Stimulated activated CD8-positive, alpha-beta memory T cell treated with anti-CD3 and anti-CD28 coated beads, Interleukin-4, amount 100 ng/mL, for 24 hours (primary cell): ENCODE measurements at places on chromosomes 1 and 21.

GRCh38 chr1:93673163-93673829, 8.3 kb downstream of the BCAR3 start:
- DNase-seq, result no peak

DNA sequence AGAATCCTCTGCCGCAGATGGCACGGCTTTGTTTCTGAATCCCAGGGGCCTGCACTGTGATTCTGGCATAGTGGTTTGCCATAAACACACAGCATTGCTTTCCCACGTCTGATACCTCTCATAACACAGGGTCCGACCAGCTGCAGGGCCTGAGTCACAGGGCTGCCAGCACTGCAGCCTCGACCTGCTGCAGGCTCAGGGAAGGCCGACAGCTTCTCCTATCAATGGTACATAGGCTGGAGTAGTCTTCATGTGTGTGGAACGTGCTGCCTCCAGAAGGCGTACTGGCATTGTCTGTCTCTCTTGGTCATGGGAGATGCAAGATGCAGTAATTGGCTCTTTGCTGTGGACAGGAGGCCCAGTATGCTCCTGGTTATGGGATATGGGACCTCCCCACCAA, 53.5 kb upstream of the PDE9A start:
- DNase-seq, result no peak

- DNase-seq, result no peak
Observed at GRCh38 chr1:91754816-91755580, 131.0 kb downstream of the TGFBR3 start.

DNA sequence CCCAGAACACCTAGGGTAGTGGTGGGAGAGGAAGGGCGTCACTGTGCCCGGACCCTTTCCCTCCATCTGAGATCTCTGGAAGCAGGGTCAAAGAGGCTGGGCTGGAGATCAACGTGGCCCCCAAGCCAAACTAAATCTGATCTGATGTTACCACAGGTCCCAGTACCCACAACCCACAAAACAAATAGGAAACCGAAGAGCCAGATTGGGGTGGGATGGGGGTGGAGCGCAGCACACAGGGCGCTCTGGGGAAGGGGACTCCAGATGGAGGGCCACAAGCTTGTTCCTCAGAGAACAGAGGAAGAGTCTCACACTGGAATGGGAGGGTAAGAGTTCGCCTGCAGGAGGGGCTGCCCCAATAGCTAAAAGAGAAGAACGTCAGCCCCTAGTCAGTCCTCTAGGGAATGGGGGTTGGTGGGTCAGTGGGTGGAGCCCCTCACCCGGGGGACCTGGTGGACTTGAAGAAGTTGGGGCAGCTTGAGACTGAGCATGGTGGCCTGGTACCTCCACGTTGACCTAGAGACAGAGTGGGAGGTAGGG, 1.5 kb downstream of the PAQR6 start:
- no peak for DNase-seq

DNA sequence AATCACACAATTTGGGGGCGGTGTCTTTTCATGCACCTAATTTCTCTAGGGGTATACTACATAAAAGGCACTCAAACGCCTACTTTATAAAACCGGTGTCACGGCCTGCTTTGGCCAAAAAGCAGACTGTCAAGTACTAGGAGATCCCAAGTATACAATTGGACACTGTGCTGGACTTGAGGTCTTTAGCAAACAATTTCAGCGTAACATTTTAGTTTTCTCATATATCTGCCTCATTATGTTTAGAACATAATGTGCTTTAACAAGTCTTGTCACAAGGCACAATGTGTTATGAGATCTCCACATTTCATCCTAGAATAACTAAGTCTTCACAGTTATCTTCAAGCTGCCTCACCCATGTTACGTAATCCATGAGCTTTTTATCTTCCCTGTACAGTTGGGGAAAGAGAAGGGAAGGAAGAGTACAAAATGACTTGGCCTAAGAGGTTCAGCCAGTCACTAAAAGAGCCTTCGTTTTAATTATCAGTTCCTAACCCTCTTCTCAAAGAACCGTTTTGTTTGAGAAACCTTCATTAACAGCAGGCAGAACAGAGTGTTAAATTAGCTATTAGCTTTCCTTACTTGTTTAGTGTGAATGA, 1.7 kb downstream of the SSX2IP start:
- DNase-seq, result no peak

DNA sequence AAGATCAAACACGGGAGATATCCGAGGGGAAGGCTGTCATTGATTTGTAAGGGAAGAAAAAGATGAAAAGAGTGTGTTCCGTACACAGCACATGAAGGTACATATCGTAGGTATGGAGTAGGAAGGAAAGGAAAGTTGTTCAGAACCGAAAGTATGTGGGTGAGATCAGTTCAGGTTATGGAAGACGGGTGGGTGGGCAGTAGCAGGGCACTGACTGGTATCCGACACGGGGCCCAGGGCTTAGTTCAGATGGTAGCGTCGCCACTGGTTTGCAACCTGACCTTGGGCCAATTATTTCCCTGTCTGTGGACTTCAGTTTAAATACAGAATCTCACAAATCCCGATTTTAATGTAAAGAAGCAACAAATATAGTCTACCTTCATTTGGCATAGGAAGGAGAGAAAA, 27.8 kb upstream of the A3GALT2 start:
- DNase-seq, result no peak

GRCh38 chr21:34320011-34320410, 43.8 kb upstream of the KCNE2 start:
- DNase-seq, result no peak

- no peak for DNase-seq
Observed at GRCh38 chr1:29122682-29123052, 1.0 kb downstream of the TMEM200B start.

- DNase-seq, result no peak
Observed at GRCh38 chr21:39645331-39645730, 32.6 kb downstream of the B3GALT5 start.

DNA sequence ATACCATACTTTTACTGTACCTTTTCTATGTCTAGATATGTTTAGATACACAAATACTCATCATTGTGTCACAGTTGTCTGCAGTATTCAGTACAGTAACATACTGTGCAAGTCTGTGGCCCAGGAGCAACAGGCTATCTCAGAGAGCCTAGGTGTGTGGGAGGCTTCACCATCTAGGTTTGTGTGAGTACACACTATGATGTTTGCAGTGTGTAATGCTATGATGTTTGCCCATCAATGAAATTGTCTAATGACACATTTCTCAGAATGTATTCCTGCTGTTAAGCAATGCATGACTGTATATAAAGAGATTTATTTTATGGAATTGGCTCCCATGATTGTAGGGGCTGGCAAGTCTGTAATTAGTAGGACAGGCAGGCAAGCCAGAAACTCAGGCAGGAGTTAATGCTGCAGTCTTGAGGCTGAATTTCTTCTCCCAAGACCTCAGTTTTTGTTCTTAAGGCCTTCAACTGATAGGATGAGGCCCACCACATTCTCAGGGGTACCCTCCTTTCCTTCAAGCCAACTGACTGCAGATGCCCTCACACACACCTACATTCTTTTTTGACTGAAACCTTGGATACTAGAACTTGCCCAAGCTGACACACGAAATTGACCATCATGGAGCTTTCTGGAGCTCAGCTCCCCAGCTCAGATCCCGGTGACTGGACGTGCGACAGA, 7.7 kb upstream of the AGTRAP start:
- DNase-seq, result no peak

DNA sequence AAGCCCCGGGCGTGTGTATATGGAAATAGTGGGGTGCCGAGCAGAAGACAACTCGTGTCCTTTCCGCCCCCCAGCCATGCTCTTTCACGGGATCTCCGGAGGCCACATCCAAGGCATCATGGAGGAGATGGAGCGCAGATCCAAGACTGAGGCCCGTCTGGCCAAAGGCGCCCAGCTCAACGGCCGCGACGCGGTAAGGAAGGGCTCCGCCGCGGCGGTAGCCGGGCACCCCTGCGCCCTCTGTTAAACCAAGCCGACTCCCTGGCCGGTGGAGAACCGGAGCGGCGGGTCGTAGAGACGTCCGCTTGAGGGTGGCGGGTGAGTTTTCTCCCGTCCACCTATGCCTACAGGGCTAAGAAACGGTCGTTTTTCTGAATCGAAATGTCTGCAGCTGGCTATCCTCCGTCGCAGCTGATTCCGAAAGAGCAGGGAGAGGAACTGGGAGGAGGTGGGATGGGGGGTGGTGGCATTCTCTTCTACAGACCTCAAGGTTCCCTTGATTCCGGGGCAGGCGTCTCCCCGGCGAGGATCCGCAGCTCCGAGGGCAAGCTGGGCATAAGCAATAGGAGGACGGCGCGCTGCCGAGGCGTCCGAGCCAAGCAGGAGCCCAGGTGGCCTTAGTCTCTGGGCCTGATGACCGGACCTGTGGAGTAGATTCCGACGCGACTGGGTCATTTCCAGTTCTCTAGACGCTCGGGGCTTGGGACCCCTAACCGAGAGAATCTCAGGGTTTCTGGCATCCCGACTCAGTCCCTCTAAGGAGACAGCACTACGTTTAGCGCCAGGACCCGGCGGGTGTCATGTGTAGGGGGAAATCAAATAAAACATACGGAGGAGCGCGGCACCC, 856 bp downstream of the LHX9 start:
- no peak for DNase-seq

DNA sequence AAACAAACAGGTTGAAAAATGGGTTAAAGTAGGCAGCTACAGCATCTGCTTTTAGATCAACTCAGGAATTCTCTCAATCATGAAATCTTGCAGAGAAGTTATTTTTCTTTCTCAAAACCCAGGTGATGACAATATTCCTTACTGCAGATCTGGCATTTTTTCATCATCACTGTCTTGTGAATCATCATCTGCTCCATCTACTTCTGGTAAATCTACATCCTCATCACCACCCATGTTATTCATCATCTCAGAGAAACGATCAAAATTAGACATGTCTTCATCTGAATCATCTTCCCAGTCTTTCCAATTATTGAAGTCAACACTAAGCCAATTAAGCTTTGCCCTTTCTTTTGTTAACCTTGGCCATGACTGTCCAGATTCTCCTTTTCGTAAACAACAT, 21.8 kb downstream of the GBP2 start:
- no peak for DNase-seq

- DNase-seq, result no peak
Observed at GRCh38 chr1:119108988-119109387, 31.5 kb downstream of the WARS2 start.

DNA sequence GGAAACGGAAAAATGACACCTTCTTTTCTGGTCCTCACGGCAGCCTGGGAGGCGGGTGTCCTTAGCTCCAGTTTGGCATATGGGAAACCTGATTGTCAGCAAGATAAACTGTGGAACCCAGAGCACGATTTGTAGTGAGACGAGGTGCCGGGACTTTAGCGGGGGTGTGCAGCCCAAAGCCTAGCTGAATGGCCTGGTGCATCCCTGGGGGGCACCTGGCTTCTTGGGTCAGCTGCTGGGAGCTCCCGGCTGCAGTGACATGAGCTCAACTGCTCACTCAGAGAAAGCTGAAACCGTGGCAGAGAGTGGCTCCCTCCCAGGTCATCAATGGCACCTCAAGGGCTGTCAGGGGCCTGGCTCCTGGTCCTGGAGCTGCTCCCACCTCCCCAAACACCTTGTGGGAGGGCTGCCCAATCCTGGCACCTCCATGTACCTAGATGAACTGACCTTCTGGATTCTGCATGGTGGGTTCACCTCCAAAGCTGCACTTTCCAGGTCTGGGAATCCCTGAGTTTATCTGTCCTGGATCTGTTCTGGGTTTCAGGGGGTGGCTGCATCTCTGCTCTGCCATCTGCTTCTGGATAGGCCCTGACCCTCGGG, 260.5 kb downstream of the MATN1 start:
- no peak for DNase-seq

DNA sequence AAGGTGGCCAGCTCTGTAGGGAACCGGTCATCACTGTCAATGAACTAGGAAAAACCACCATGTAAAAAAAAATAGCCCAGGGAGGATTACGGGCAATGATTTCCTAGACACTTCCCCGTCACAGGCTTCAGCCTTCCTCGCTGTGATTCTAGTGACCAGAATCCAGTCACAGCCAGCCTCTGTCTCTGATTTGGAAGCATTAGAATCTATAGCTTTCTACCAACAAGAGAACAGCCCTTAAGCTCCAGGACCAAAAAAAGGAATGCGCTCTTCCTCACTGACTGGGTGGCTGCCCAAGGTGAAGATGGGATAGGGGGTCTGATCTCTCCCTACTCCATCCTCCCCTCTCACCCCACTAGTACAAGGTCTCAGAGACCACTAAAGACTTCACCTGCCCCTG, 67.2 kb downstream of the TEX35 start:
- no peak for DNase-seq

GRCh38 chr1:11496551-11497080, 17.7 kb downstream of the DISP3 start:
- DNase-seq, result no peak

- no peak for DNase-seq
Observed at GRCh38 chr1:11482701-11483479, 3.9 kb downstream of the DISP3 start.

- no peak for DNase-seq
Observed at GRCh38 chr1:50084389-50084788, 24.3 kb upstream of the ELAVL4 start.

- no peak for DNase-seq
Observed at GRCh38 chr1:15943328-15943991, 32.4 kb downstream of the ZBTB17 start.

DNA sequence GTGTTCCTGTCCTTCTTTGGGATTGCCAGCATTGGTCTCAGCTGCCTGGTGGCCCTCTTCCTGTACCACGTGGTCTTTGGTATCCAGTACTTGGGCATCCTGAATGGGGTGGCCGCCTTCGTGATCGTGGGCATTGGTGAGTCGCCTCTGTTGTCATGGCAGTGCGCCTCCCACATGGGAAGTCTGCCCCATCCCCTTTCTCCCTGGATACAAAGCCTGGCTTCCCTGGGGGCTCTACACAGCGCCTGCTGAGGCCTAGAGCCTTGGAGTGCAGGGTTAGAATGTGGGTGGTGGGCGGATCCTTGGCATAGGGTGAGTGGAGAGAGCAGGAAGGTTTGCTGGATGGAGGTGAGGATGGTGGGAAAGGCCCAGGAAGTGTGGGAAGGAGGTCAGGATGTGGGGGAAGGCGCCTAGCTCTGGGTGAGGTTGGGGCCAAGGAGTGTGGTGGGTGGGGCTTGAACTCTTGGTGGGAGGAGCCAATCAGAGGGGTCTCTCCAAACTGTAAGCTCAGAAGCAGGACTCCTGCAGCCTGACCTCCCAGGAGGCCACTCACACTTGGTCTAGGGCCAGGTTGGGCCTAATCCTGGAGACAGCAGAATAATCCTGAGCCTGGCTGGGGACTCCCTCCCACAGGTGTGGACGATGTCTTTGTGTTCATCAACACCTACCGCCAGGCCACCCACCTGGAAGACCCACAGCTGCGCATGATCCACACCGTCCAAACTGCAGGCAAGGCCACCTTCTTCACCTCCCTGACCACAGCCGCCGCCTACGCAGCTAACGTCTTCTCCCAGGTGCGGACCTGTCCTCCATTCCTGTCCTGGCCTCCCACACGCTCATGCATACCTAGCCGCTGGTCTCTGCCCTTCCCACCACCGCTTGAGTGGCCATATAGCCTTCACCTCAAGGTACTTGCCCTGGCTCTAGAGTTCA, 36.7 kb downstream of the DISP3 start:
- no peak for DNase-seq

GRCh38 chr1:109239409-109240068, 9.8 kb upstream of the CELSR2 start:
- no peak for DNase-seq
